ENCODE measurements at places on chromosomes 7 and 10.

DNA sequence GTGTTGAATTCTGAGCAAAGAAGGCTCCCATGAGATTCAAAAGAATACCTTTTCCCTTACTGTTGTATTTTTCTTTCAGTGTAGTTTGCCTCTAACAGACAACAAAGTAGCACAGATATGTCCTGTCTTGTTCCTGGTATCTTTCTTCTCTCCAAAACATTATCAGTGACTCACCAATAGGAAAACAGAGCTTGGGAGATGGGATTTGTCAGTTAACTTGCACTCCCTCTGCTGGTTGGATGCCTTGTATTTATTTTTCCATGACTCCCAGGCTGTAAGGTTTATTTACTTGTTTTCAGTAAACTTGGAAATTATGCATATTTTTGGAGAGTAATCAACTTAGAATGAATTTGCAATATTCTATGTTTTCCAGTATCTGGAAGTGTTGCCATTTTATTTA is 129.7 kb downstream of the SAMD9 start:
- no peak for DNase-seq

DNA sequence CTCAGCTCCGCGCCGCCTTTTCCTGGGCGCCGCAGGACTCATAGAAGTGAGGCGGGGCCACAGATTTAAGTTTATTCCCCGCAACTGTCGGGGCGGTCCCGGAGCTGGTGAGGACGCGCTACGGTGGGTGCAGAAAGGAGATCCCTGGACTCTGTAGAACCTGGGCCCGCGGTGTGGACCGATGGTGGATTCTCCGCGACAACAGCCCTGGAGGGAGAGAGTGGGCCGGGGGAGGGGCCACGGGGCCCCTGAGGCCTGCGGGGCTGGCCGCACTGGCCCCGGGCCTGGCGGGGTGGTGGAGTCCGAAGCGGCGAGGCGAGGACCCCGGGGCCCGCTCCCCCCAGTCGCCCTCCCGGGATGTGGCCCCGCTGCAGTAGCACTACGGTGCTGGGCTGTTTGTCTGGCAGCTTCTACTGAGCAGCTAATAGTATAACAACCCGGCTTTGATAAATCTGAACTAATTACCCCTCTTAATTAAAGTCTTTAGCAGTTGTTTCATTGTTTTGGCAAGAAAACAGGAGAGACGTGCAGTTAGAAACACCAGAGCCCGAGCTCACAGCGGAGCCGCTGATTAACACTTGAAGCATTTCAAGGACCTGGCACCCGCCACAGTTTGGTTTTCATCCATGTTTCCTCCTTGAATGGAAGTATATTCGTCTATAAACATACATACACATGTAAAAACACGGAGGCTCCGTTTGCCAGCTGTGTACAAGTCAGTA is 4.2 kb downstream of the FEZF1 start:
- DNase-seq = no peak

DNA sequence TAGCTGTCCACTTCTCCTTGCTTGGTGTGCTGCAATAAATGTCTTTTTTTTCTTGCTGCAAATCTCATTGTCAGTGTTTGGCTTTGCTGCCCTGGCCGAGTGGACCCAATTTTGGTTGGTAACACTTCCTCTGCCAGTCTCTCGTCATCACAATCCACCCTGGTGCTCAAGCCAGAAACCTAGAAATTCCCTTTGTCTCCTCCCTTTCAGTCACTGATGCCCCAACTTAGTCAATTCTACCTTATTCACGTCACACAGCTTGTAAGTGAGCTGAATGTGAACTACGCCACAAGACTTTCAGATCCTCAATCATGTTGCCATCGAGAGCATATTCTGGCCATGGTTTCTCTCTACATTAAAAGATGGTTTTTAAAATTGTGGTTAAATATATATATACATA is 13.0 kb upstream of the FRA10AC1 start:
- no peak for DNase-seq

DNA sequence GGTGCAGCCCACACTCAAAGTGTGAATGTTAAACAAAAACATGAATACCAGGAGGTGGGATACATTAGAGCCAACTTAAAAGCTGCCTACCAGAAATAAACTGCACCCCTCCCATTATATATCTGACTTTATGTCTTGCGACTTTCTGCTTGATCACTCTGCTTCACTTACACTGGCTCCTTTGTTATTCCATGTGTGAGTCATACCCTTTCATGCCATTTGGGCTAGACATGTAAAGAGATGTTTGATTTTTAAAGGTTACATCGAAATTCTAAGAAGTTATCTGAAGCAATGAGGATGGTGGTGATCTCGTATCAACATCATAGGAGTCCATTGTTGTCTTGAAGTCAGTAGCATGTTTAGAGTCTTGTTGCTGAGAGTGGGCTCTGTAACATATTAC is 31.6 kb upstream of the ETV1 start:
- DNase-seq = no peak

GRCh38 chr10:78279756-78280155 is 246.1 kb downstream of the RPS24 start:
- no peak for DNase-seq

DNA sequence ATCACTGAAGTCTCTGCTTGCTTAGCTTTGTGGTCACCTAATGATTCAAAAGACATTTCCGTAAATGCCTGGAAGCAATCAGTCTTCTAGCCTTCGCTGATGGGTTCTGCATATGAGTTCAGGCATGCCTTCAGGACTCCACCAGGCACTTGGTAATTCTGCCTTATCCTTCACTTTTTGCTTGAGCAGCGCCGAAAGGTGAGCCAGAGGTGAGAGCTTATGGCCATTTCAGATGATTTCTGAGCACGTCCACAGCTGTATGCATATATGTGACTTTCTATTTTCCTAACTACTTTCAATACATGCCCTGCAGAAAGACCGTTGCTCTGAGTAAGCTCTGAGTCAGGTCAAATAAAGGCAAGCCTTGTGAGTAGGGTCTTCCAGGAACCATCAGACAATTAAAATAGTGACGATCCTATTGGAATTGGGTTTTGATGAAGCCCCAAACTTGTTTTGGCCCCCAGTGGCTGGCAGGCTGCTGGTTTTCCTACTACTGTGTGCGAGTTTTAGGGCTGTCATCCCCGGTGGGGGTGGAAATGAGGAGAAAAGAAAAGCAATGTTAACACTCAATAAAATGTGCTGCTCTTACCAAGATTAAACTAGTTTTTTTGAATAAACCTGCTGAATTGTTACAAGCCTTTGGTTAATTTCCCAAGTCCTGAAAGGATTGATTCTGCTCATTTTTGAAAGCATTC is 154.4 kb upstream of the AKR1E2 start:
- no peak for DNase-seq

- no peak for DNase-seq
Measured at GRCh38 chr7:82036146-82036886, 266.5 kb upstream of the HGF start.

DNA sequence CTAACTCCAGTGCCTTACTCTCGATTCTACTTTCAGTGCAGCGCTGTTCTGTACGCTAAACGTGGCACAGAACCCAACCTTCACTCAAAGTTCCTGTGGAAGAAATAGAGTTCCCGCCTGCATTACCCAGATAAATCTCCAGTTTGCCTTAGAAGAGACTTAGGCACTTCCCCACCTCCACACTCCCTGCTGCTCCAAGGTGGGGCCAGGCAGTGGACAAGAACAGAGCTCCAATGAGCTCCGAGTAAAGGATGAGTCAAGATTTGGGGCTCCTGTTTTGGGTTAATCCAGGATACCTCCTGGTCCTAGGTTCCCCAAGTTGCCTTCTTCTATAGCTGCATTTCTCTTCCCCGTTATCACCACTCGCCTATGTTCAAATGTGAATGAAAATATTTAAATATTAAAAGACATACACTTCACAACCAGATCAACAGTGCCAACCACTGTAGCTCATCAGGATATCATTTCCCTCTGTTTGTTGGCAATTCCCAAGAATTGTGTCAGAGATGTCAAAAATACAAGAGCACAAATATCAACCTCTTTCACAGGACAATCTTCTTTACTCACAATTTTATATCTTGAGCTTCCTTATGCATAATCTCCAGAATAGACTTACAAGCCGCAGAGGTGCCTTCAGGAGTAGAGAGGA is 48.0 kb downstream of the MALSU1 start:
- DNase-seq = no peak

DNA sequence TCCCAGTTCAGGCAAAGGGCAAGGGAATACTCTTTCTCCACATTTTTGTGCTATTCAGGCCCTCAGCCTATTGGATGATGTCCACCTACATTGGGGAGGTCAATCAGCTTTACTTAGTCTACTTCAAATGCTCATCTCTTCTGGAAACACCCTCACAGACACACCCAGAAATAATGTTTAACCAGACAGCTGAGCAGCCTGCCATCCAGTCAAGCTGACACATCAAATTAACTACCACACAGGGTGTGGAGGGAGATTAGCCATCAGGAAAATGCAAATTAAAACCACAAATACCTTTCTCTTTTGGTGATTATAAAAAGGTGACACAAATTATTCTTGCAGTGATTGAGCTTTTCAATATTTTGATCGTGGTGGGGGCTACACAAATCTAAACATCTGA is 74.7 kb upstream of the FZD8 start:
- DNase-seq = no peak

DNA sequence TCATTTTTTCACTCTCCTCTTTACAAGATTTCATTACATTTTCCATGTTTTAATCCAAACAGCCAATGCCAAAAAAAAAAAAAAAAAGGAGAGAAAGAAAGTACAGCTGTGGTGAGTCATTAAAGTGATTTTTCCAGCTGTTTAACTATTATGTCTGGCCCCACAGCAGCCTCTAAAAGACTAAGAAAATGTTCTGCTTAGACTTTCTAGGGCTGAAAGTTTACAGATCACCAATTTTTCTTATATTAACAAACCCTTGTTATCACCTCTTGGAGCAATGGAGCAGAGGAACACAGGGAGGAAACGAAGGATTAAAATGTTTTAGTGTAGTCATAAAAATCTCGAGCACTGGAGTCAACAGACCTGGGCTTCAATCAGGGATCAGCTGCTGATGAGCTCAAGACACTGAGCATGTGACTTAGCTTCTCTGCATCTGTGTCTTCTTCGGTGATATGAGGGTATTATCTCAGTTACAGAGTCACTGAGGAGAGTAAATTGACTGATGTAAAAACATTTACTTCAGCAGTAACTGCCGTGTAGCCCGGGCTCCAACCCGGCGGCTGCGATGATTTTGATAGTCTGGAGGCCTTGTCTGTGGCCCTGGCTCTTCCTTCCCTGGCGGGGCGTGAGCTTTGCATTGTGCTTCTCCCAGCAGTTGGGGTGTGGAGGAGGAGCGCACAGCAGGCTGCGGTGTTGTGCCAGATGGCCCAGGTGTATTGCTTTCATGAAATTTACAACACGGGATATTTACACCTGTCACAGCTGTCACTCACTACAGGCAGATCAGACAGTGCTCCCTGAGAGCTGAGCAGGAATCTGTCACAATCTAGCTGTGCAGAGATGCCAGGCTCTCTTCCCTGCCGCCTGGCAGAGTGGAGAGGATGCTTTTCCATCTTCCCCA is 298.3 kb upstream of the FZD8 start:
- no peak for DNase-seq

- DNase-seq = no peak
Measured at GRCh38 chr10:49387071-49387470, 8.8 kb downstream of the DRGX start.

DNA sequence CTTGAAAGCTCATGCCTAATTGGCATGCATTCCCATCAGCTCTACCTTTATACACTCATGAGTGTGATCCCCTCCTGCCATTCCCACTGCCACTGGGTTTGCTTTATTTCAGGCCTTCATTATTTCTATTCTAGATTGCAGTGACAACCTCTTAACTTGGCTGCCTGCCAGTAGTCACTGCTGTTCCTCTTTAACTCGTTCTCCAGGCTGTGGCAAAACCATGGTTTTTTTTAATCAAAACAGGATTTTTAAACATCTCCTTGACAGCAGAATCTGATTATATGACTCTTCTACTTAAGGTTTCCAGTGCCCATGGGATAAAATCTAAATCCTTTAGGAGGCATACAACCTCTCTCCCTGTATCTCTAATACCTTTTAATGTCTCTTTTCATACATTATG is 223.7 kb upstream of the PCDH15 start:
- DNase-seq = no peak

- DNase-seq = no peak
Measured at GRCh38 chr7:117907049-117907640, 33.9 kb upstream of the CTTNBP2 start.

- no peak for DNase-seq
Measured at GRCh38 chr7:50814166-50814565, 31.5 kb upstream of the GRB10 start.

DNA sequence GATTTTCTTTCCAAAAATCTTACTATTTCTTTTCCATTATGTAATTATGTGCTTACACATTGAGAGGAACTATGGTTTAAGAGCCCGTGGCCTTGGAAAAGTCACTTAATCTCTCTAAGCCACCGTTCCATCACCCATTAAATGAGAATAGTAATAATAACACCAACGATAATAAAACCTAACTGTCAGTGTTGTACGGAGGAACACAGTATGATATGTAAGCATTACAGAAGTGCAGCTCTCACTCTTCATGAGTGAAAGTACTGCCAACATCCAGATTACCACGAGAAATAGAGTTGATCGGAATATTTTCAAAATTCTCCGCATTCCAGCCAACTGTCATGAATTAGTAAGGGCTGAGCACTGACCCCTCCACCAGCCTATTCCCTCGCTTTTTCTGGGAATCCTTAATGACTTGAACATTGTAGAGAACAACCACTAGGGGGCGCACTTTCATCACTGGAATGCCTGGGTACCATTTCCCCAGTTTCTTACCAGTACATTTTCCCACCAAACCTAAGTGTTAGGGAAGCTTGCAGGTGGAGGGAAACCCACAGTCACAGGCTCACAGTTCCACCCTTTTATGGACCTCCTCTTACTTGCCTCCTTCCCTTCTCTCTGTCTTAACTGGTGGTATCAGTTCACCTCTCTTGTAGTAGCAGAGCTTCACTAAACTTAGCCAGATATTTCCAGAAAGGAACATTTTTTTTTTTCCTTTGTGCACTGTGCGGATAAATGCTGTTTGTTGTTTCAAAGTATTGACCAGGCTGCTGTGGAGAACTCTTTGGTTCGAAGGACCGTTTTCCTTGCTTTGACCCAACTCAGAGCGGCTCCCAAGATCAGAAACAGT is 27.8 kb downstream of the NKX2-3 start:
- DNase-seq = peak; percentile 60

DNA sequence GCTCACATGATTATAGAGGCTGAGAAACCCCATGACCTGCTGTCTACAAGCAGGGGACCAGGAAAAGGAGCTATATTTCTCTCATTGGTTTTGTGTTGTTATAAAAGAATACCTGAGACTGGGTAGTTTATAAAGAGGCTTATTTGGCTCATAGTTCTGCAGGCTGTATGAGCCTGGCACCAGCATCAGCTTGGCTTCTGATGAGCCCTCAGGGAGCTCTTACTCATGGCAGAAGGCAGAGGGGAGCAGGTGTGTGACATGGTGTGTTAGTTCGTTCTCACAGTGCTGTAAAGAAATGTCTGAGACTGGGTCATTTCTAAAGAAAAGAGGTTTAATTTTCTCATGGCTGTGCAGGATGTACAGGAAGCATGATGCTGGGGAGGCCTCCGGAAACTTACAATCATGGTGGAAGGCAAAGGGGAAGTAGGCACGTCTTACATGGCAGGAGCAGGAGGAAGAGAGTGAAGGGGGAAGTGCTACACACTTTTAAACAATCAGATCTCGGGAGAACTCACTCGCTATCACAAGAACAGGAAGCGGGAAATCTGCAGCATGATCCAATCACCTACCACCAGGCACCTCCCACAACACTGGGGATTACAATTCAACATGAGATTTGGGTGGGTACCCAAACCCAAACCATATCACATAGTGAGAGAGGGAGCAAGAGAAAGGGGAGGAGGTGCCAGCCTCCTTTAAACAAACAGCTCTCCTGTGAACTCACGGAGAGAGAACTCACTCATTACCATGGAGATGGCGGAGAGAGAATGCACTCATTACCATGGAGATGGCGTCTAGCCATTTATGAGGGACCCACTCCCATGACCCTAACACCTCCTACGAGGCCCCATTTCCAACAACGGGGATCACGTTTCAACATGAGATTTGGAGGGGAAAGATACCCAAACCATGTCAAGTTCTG is 133.4 kb downstream of the JCAD start:
- no peak for DNase-seq

All from posterior cingulate gyrus (tissue), 11 donors.